ENCODE measurements at places on chromosomes 2 and 18.

DNA sequence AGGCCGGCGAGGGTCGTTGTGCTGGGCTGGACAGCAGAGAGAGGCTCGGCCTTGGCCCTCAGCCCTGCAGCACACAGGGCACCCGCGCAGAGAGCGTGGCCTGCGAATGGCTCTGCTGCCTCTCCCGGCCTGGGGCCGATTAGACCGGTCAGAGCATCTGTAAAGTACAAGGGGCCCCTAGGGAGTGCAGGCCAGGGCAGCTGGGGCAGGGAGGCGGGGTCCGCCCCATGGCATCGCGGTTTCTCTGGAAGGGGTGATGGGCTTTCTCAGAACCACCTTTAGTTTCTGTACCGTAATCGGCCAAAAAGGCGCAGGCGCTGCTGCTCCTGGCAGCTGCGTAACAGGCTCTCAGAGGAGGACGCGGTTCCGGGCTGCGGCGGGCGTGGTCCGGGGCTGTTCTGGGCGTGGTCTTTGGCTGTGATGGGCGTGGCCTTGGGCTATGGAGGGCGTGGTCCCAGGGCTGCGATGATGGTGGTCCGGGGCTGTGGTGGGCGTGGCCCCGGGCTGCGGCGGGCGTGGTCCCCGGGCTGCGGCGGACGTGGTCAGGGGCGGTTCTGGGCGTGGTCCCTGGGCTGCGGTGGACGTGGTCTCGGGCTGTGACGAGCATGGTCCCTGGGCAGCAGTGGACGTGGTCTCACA lies 1.5 kb upstream of the GPR148 start:
- peak; percentile 94 for DNase-seq
- H3K27me3 ChIP-seq = peaks cover 22% of the 10 kb centered on the region
- H3K27ac ChIP-seq = peak overlapping the region; percentile 85
- peaks cover 5% of the 10 kb centered on the region for H3K4me1 ChIP-seq
- peak overlapping the region; percentile 86 for H3K4me3 ChIP-seq

GRCh38 chr18:58761241-58761969 lies 90.1 kb downstream of the MALT1 start:
- no peak overlapping the region for H3K27ac ChIP-seq
- DNase-seq = no peak
- no peak overlapping the region for H3K4me3 ChIP-seq
- peaks cover 17% of the 10 kb centered on the region for H3K27me3 ChIP-seq
- H3K4me1 ChIP-seq = peaks cover 4% of the 10 kb centered on the region
- H3K36me3 ChIP-seq = no peaks in the 10 kb centered on the region

GRCh38 chr2:162063899-162064298 lies 10.1 kb downstream of the DPP4 start:
- H3K4me1 ChIP-seq = peaks cover 5% of the 10 kb centered on the region
- DNase-seq = no peak
- no peaks in the 10 kb centered on the region for H3K36me3 ChIP-seq
- no peak overlapping the region for H3K4me3 ChIP-seq
- H3K27me3 ChIP-seq = no peaks in the 10 kb centered on the region
- no peak overlapping the region for H3K27ac ChIP-seq

- H3K27me3 ChIP-seq = no peaks in the 10 kb centered on the region
- peaks cover 12% of the 10 kb centered on the region for H3K4me1 ChIP-seq
- no peak overlapping the region for H3K4me3 ChIP-seq
- DNase-seq = no peak
- peaks cover 43% of the 10 kb centered on the region for H3K36me3 ChIP-seq
- no peak overlapping the region for H3K27ac ChIP-seq
Observed at GRCh38 chr2:45432406-45432805, 178.7 kb downstream of the SRBD1 start.

DNA sequence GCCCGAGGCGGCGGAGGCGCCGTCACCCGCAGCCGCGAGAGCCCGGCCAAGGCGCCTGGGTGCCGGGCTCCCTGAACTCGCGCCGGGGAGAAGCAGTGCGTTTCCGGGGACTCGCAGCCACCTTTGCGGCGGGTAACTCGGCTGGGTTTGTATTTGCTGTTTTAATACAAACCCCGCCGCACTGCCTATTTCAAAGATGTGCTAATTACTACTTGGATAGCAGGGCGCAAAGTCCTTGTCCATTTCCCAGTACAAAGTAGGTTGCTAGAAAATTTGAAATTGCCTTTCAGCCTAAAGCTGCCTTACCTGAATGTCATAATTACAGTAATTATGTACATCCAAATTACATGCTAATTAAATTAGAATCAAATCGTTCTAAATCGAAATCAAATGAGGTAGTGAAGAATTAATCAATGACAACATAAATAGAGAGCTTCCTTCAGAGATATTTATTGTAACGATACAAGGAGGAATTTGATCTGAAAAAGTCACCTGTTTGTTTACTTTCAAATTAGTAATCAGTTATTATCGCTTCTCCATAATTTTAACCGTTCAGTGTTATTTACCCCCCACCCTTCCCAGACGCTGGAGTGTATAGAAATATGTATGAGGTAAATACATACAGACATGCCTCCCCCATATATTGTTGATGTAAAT lies 8.1 kb downstream of the SP9 start:
- H3K27me3 ChIP-seq = peaks cover 84% of the 10 kb centered on the region
- DNase-seq = no peak
- H3K4me1 ChIP-seq = peaks cover 44% of the 10 kb centered on the region
- H3K36me3 ChIP-seq = peaks cover 3% of the 10 kb centered on the region
- H3K27ac ChIP-seq = no peak overlapping the region

- H3K27ac ChIP-seq = no peak overlapping the region
- no peaks in the 10 kb centered on the region for H3K36me3 ChIP-seq
- peaks cover 35% of the 10 kb centered on the region for H3K4me1 ChIP-seq
- H3K27me3 ChIP-seq = no peaks in the 10 kb centered on the region
Observed at GRCh38 chr2:120775801-120776589, 40.3 kb downstream of the GLI2 start.

DNA sequence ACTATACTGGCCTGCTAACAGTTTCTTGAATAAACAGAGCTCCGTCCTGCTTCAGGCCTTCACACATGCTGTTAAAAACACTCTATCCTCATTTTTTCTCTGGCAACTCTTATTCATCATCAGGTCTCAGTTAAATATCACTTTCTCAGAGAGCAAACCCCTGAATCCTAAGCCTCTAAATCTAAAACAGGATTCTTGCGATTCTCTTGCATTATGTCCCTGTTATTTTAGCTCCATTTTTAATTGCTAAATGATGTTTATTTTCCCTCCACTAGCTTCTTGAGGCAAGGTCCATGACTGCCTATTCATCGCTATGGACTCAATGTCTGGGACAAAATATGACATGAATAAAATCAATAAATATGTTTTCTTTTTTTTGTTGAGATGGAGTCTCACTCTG lies 190.7 kb upstream of the SMAD7 start:
- H3K27ac ChIP-seq = no peak overlapping the region
- no peak overlapping the region for H3K4me3 ChIP-seq
- H3K27me3 ChIP-seq = peaks cover 10% of the 10 kb centered on the region

GRCh38 chr2:133438848-133439564 lies 129.3 kb downstream of the NCKAP5 start:
- H3K27me3 ChIP-seq = no peaks in the 10 kb centered on the region
- no peak for DNase-seq
- peaks cover 11% of the 10 kb centered on the region for H3K36me3 ChIP-seq
- H3K4me3 ChIP-seq = no peak overlapping the region
- H3K27ac ChIP-seq = no peak overlapping the region

DNA sequence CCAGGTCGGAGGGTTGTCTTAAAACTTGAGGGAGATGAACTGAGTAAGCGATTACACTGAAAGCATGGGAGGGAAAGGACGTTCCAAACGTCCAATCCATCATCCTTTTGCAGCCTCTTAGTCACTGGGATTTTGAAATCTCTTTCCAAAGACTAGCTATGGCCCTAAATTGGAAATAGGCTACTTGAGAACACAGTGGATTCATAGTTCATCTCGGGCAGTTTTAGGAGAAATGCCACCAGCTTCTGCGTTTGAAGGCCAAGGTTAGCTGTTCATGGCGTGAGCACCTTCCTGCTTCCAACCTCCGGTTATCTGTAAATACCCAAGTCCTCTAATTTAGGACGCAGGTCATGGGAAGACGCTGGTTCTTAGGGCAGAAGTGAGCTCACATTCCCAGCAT lies 821 bp upstream of the EML6 start:
- DNase-seq = no peak
- peaks cover 57% of the 10 kb centered on the region for H3K27me3 ChIP-seq
- peaks cover 22% of the 10 kb centered on the region for H3K4me1 ChIP-seq

DNA sequence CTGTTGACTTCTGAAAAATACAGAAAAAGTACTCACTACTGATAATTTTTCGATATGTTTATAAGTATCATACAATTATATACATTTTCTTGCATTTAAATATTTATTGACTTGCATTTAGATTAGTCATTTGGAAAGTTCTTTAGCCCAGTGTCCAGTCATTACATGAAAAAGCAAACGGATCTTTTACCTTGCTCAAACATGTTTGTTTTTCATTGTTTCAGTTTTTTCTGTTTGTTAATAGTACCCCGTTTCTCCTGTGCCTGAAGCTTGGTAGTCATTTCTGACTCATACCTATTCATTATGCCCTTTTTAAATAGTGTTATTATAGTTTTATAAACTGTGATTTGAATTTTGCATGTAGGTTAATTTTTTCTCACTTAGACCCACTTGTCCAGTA lies 28.1 kb downstream of the CEP192 start:
- no peak overlapping the region for H3K4me3 ChIP-seq
- H3K27ac ChIP-seq = no peak overlapping the region
- no peaks in the 10 kb centered on the region for H3K27me3 ChIP-seq
- H3K4me1 ChIP-seq = no peaks in the 10 kb centered on the region
- no peak for DNase-seq

- no peak overlapping the region for H3K4me3 ChIP-seq
- peaks cover 8% of the 10 kb centered on the region for H3K36me3 ChIP-seq
- H3K27me3 ChIP-seq = no peaks in the 10 kb centered on the region
- no peak for DNase-seq
- no peak overlapping the region for H3K27ac ChIP-seq
Observed at GRCh38 chr2:174717273-174717672, 47.0 kb downstream of the CHRNA1 start.

- peak overlapping the region; percentile 87 for H3K4me3 ChIP-seq
- H3K27ac ChIP-seq = no peak overlapping the region
- no peaks in the 10 kb centered on the region for H3K27me3 ChIP-seq
Observed at GRCh38 chr2:219545295-219545942, 1.6 kb downstream of the TMEM198 start.

DNA sequence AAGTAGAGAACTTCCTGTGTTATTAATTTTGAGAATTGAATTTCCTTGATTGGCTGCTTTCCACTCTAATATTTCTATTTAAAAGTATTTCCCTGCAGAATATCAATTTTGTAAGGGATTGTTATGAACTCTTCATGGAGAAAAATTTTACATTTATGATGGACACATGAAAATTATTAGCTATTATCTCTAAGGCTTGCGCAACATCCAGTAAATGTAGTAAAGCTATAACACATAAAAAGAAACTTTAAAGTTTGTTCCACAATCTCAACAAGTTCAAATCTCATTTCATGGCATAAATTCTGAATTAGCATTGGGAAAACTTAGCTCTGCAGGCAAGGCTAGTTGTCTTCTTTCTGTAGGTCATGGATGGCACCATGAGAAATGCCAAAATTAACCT lies 4.2 kb upstream of the EML4 start:
- H3K27ac ChIP-seq = no peak overlapping the region
- no peak for DNase-seq
- H3K4me1 ChIP-seq = peaks cover 12% of the 10 kb centered on the region
- no peaks in the 10 kb centered on the region for H3K27me3 ChIP-seq
- no peaks in the 10 kb centered on the region for H3K36me3 ChIP-seq

GRCh38 chr2:202121532-202122162 lies 48.6 kb downstream of the KIAA2012 start:
- H3K27ac ChIP-seq = peak overlapping the region; percentile 23
- no peak for DNase-seq
- peaks cover 5% of the 10 kb centered on the region for H3K36me3 ChIP-seq
- H3K27me3 ChIP-seq = no peaks in the 10 kb centered on the region
- peaks cover 25% of the 10 kb centered on the region for H3K4me1 ChIP-seq
- no peak overlapping the region for H3K4me3 ChIP-seq

- DNase-seq = no peak
- no peaks in the 10 kb centered on the region for H3K36me3 ChIP-seq
- H3K4me1 ChIP-seq = no peaks in the 10 kb centered on the region
- no peak overlapping the region for H3K27ac ChIP-seq
- H3K4me3 ChIP-seq = no peak overlapping the region
Observed at GRCh38 chr2:24618680-24619079, 127.6 kb downstream of the NCOA1 start.

GRCh38 chr2:152134488-152135280 lies 35.8 kb upstream of the CACNB4 start:
- DNase-seq = no peak
- H3K27ac ChIP-seq = no peak overlapping the region
- H3K4me3 ChIP-seq = no peak overlapping the region
- peaks cover 6% of the 10 kb centered on the region for H3K36me3 ChIP-seq
- no peaks in the 10 kb centered on the region for H3K4me1 ChIP-seq

GRCh38 chr18:70288851-70289328 lies at the start of gene SOCS6:
TSS of gene SOCS6 (plus strand) at chr18:70289045. CDS start at chr18:70324669, 35,624 bp downstream.
- H3K27ac ChIP-seq = peak within 1 kb of the TSS; percentile 98
- peaks cover 41% of the 10 kb centered on the region for H3K4me1 ChIP-seq
- peaks cover 2% of the 10 kb centered on the region for H3K27me3 ChIP-seq

GRCh38 chr18:76451396-76452331 lies 43.4 kb downstream of the ZNF516 start:
- peak overlapping the region; percentile 89 for H3K4me3 ChIP-seq
- DNase-seq = peak; percentile 36

DNA sequence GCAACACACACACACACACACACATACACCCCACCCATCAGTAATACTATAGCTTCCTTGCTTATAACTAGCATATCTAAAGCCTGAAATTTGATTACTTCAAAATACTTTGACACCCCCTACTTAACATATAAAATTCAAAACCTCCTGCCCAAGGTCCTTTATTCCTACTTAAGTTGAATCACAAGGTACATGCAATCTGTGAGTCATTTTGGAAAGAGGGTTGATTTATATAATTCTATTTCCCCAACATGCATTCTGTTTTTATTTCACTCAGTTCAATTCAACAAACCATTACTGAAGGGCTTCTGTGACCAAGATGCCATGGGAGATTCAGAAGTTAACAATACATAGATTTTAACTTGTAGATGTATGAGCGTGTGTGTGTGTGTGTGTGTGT lies 420.7 kb downstream of the METTL4 start:
- no peak overlapping the region for H3K4me3 ChIP-seq
- H3K27ac ChIP-seq = no peak overlapping the region
- no peaks in the 10 kb centered on the region for H3K36me3 ChIP-seq
- DNase-seq = no peak

GRCh38 chr18:56096861-56097260 lies 508.9 kb upstream of the TCF4 start:
- H3K4me1 ChIP-seq = no peaks in the 10 kb centered on the region
- H3K27ac ChIP-seq = no peak overlapping the region
- no peak for DNase-seq
- no peaks in the 10 kb centered on the region for H3K36me3 ChIP-seq

- H3K4me1 ChIP-seq = peaks cover 26% of the 10 kb centered on the region
- H3K27ac ChIP-seq = no peak overlapping the region
- H3K36me3 ChIP-seq = no peaks in the 10 kb centered on the region
Observed at GRCh38 chr2:105607920-105608504, 136.7 kb upstream of the NCK2 start.

GRCh38 chr2:223044092-223044836 lies 7.7 kb upstream of the KCNE4 start:
- H3K27me3 ChIP-seq = no peaks in the 10 kb centered on the region
- no peak overlapping the region for H3K27ac ChIP-seq
- H3K4me3 ChIP-seq = no peak overlapping the region
- peaks cover 18% of the 10 kb centered on the region for H3K4me1 ChIP-seq
- H3K36me3 ChIP-seq = no peaks in the 10 kb centered on the region
